ENCODE measurements at places on chromosomes 16 and 17.

- DNase-seq: peak; percentile 48
Observed at GRCh38 chr16:71895679-71896365, 491 bp downstream of the IST1 start.

- DNase-seq: peak; percentile 12
Observed at GRCh38 chr17:5131146-5131715, 15.4 kb downstream of the USP6 start.

- DNase-seq: no peak
Observed at GRCh38 chr17:73476890-73477350, 165.1 kb upstream of the CDC42EP4 start.

- DNase-seq: no peak
Observed at GRCh38 chr17:59840329-59841090, 52.2 kb downstream of the TUBD1 start.

- no peak for DNase-seq
Observed at GRCh38 chr16:78310196-78310595, 210.7 kb downstream of the WWOX start.

DNA sequence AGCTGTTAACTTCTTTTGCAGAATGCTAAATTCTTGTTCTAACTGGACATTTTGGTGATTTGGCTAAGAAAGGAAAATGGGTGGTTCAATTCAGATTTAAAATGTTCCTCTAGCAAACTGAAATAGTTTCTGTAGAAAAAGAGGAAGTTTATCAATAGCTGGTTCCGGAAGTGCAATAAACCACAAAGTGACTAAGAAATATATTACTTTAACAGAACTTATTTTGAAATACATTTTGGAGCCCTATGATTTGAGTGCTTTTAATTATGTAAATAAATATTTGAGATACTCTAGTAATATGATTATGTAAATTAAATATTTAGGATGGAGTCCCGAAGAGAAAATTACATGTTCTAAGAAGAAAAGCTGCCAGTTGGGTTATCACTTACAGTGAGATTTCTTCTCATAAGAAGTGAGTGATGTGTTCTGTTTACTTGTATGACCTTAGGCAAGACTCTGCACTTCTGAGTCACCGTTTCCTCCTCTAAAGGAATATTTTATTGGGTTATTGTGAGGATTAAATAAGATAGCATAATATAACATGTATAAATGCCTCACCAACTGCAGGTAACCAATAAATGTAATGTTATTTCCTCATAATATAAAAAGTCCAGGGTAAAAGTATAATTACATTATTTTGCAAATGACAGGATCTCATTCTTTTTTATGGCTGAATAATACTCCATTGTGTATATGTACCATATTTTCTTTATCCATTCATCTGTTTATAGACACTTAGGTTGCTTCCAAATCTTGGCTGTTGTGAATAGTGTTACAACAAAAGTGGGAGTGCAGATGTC lies at the start of gene EVI2B:
TSS of gene EVI2B (minus strand) at position 73 of the 800 bp plus-strand sequence. CDS start 8,445 bp downstream, outside the sequence.
- DNase-seq: no peak

GRCh38 chr16:31110106-31111034 lies 2.2 kb downstream of the BCKDK start:
- DNase-seq: no peak

GRCh38 chr16:83813823-83814658 lies 6.3 kb downstream of the HSBP1 start:
- DNase-seq: no peak

DNA sequence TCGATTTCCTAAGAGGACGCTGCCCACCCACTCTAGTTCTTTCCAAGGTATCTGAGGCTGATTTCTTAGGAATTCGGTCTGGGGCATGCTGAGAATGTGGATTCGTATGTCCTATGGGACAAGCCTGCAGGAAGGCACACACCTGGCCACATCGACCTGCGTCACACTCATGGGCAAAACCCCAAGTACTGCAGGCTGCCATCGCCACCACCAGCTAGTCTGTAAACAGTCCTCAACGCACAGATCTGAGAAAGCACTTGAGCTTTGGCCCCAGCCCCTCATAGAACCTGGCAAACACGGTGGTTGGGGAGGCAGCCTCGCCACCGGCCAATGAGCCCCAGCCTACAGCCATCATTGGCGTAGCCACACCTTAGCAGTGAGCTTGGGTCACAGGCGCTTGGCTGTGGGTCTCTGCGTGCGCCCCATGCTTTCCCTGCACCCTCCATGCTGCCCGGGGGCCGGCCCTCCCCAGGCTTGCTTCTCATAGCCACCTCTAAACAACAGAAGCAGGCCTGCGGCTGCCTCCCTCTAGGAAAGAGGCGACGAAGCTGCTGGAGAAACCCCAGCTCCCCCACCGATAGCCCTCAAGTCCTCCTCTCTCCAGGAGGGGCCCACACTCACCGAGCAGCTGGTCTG lies 75.1 kb downstream of the ZNF778 start:
- DNase-seq: no peak

DNA sequence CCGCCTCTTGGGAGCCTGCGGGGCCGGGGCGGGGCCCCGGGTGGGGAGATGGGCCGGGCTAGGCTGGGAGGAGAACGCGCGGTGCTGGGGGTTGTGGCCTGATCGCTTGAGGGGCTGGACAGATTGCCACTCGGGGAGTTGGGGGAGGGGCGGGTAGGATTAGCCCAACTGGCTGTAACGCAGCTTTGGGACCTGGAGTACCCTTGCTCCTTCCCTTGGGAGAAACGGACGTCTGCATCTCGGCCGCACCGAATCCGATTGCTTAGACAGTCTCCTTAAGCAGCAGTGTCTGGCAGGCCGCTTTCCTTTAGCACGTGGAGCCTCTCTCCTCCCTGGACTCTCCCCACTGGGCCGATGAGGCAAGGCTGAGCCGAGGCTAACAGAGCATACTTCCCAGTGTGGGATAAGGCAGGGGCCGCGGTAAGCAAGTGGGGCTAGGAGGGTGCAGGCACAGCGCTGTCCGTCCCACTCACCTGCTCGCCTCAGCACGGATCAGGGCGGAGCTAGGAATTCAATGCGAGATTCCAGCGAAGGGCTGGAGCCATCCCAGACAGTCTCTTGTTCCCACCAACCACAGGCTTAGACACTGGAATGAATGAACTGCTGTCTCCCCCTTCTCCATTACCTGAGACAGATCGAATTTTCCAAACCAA lies 540 bp upstream of the ACLY start:
- peak; percentile 68 for DNase-seq

DNA sequence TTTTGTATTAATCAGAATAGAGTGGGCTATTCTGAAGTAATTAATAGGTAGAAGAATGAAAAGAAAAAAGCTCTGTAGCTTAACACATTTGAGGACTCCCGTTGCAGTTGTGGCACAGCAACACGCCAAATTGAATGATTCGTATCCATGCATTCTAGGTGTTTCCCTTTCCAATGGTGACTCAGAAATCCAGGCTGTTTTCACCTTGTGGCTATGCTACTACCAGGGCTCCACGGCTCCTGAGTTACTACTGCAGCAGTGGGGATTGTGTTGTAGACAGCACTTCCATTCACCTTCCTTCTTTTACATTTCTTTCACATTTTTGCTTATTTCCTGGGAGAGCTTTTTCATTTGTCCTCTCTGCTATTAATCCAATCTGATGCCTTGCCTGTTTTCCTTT lies 1616.4 kb downstream of the CDH8 start:
- DNase-seq: no peak

DNA sequence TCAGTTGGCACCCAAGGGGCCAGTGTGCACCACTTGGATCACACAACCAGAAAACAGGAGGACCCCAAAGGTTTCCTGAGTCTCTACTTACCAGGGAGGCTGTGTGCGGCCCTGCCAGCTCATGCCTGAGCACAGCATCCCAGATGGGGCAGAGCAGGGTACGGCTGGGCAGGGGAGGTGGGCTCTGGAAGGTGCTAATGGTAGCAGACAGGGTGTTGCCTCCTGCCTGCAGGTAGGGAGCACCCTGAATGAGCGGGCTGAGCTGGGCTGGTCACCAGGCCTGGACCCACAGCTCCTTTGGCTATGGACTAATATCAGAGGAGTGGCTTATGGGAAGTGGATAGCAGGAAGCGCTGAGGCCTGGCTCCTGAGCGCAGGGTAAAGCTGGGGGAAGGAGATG lies 14.6 kb downstream of the RECQL5 start:
- DNase-seq: no peak

GRCh38 chr17:62801553-62802114 lies 6.5 kb downstream of the MARCHF10 start:
- no peak for DNase-seq

DNA sequence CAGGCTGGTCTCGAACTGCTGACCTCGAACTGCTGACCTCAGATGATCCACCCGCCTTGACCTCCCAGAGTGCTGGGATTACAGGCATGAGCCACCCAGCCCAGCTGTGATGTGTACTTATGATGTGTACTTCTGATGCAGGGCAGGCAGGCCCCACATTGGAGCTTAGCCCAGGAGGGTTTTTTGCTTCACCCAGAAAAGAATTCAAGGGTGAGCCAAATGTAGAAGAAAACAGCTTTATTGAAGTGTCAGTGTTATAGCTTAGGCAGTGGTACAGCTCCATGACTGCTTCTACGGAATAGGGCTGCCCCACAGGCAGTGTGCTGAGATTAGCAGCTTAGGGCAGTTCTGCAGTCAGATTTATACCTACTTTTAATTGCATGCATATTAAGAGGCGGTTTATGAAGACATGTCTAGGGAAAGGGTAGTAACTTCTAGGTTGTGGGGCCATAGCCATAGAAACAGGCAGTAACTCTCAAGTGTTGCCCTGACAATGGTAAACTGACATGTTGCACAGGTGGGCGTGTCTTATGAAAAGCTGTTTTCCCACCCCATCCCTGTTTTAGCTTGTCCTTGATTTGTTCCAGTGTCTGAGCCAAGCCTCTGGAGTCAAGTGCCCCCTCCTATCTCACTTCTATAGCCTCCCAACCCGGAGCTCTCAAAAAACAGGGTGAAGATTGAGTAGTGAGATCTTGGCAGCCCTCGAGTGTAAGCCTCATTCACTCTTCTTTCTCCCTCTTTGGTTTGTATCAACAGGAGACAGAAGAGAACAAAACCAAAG lies 24.1 kb upstream of the POLR3E start:
- no peak for DNase-seq

GRCh38 chr16:20897253-20897897 lies 2.8 kb downstream of the DCUN1D3 start:
- DNase-seq: no peak

GRCh38 chr16:50756473-50756872 lies 14.6 kb downstream of the CYLD start:
- DNase-seq: no peak

GRCh38 chr16:65212240-65212639 lies 90.4 kb upstream of the CDH11 start:
- DNase-seq: no peak

DNA sequence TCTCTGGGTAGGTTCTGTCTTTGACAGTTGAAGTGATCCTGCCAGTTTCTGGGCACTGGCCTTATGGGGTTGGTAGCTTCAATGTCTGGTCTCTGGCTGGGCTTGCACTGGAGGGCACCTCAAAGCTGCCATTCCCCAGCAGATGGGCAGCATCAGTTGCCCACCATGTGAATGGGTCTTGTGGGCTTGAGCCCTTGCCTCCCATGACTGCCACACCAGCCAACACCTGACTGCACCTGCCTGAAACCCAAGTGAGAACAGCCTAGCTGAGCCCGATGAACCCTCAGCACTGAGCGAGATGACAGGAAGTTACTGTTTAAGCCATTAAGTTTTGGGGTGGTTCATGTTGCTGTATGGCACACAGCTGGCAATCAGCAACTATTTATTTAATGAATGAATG lies 69.1 kb upstream of the AXIN2 start:
- DNase-seq: peak; percentile 35

- no peak for DNase-seq
Observed at GRCh38 chr16:75208242-75208825, 1.4 kb upstream of the CTRB2 start.

- no peak for DNase-seq
Observed at GRCh38 chr17:6901086-6901485, 69.6 kb upstream of the TEKT1 start.

GRCh38 chr17:60277258-60277657 lies 114.7 kb downstream of the USP32 start:
- no peak for DNase-seq

GRCh38 chr16:64615630-64616280 lies 506.1 kb downstream of the CDH11 start:
- peak; percentile 17 for DNase-seq
